ENCODE measurements at places on chromosomes 13 and 19.

- no peak for DNase-seq
Measured at GRCh38 chr19:19578252-19578651, 40.2 kb downstream of the CILP2 start.

GRCh38 chr19:47447470-47448359 is 24.0 kb downstream of the SLC8A2 start:
- DNase-seq, result no peak

GRCh38 chr19:15923702-15924101 is 10.6 kb downstream of the CYP4F11 start:
- DNase-seq, result no peak

GRCh38 chr13:58480061-58480460 is 848.5 kb downstream of the PCDH17 start:
- DNase-seq, result no peak

GRCh38 chr13:34411894-34412293 is 530.2 kb upstream of the NBEA start:
- no peak for DNase-seq

DNA sequence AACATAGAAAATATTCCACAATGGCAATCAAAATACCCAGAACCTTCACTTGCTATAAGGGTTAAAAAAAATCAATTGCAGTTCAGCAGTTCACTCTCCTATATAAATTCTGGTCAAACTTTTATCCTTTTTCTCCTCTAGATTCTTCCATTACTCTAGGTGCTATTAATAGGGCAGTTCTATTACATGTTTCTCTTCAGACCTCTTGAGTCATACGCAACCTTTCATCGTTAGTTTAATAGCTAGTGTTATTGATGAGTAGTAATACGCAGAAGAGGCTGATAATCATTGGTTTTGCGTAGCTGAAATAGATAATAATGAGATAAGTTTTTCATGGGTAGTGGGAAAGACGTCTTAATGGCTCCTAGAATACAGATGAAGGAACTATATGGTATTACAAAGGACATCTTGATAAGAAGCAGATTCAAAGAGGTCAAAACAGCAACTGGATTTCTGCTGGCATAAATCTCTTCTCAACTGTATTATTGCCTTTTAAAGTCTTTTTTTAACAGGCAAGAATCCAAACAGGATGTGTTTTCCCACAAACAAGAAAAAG is 118.3 kb upstream of the STARD13 start:
- DNase-seq, result no peak

- DNase-seq, result no peak
Measured at GRCh38 chr13:48962281-48962680, 13.4 kb upstream of the FNDC3A start.

- DNase-seq, result no peak
Measured at GRCh38 chr13:19772306-19772705, 10.4 kb downstream of the PSPC1 start.

- DNase-seq, result no peak
Measured at GRCh38 chr19:7456964-7457541, 31.8 kb downstream of the PEX11G start.

GRCh38 chr19:3054972-3055740 is 7.1 kb downstream of the TLE5 start:
- no peak for DNase-seq

DNA sequence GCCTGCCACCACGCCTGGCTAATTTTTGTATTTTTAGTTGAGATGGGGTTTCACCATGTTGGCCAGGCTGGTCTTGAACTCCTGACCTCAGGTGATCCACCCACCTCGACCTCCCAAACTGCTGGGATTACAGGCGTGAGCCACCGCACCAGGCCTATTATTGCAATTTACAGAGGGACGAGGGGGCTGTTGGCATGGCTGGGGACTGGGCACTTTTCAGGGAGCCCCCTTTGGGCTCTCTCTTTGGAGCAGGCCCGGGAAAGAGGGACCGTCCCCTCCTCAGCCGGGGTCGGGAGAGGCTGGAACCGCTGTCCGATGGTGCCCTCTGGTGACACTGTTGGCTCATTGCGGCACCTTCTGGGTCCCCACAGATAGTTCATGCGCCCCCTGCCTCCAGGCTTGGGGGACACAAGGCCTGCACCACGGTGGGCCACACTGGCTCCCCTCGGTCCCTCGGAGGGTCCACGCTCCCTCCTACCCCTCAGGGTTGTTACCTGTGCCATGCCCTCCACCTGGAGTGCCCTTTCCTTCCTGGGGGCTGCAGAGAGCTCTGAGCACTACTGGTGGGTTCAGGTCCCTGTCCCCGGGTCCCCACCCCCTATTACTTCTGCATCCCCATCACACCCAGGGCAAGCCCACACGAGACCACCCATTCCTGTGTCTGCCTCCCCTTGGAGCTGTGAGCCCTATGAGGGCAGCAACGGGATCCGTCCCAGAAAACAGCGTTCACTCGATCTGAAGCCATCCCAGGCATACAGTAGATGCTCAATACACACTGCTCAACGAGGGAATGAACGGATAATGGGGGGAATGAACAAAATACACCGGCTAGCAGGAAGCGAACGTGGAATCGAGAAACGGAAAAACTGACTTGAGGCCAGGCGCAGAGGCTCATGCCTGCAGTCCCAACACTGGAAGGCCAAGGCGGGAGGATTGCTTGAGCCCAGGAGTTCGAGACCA is 12.5 kb downstream of the FEM1A start:
- peak; percentile 66 for DNase-seq

DNA sequence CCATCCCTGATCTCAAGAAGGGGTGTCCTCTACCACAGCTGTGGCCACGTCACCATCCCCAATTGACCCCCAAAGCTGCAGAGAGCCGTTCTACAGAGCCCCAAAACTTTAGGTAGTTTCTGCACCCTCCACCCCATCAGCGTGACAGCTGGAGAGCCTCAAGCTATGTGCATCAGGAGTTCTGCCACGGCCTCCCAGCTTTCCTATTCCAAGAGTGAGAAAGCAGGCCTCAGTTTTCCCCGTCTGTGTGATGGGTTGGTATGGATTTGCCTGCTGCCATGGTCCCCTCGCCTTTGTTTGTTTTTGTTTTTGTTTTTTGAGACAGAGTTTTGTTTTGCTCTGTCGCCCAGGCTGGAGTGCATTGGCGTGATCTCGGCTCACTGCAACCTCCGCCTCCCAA is 1.5 kb downstream of the BCL3 start:
- DNase-seq, result no peak

GRCh38 chr19:12872255-12872654 is 9.0 kb downstream of the DNASE2 start:
- DNase-seq, result no peak

DNA sequence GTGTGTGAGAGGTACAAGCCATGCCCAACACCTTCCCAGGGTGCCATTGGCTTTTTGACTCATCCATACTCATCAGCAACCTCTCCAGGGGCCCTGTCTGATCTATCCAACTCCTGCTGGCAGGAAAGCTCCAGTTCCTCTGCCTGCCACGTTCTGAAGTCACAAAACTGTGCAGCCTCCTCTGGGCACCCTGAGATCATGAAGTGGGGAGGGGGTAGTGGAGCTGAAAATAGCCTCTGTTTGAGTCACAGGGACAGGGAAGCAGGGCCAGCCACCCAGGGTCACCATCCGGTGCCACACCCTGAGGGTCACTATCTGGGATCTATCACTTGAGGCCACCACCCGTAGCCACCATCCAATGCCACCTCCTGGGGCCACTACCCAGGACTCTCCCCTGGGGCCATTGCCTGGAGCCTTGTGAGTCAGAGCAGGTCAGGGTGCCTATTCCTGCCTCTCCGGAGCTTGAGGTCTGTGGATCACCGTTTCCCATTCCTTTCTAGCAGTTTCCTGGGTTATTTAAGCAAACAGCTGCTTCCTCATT is 172.1 kb downstream of the NUFIP1 start:
- no peak for DNase-seq

GRCh38 chr19:1417681-1418495 is 10.5 kb downstream of the DAZAP1 start:
- DNase-seq, result no peak

- no peak for DNase-seq
Measured at GRCh38 chr13:51559946-51560735, 24.1 kb upstream of the WDFY2 start.

- DNase-seq, result no peak
Measured at GRCh38 chr13:110618167-110618566, 2.8 kb downstream of the NAXD start.

GRCh38 chr13:41064493-41064892 is 3.2 kb downstream of the WBP4 start:
- no peak for DNase-seq

GRCh38 chr13:42369071-42369797 is 97.3 kb downstream of the AKAP11 start:
- DNase-seq, result no peak

GRCh38 chr19:56986386-56986785 is 133.4 kb upstream of the USP29 start:
- DNase-seq, result no peak

DNA sequence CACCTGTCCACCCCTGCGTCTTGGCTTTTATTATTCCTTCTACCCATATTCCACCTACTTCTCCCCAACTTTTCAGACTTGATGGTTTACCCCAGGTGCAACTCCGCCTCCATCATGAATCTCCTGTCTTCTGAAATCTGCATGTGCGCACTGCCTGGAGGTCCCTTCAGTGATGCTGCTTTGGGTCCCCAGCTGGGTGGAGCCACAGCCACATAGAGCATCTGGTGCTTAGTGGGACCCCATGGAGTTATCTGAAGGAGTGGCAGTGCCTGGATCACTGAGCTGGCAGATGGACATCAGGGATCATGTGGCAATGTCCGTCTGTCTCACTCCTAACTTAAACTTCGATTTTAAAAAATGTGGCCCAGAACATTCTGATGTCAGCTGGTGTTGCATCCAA is 13.5 kb downstream of the ZNF536 start:
- DNase-seq, result no peak

DNA sequence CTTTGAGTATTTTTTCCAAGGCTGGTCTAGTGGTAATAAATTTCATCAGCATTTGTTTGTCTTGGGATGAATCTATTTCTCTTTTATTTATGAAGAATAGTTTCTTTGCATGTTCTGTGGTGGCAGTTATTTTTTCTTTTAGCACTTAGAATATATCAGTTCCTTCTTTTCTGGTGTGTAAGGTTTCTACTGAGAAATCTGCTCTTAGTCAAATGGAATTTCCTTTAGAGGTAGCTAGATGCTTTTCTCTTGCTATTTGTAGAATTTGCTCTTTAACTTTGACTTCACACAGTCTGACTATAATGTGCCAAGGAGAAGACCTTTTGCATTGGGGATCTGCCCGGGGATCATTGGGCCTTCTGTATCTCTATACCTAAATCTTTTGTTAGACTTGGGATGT is 4.1 kb upstream of the SIGLEC6 start:
- no peak for DNase-seq

DNA sequence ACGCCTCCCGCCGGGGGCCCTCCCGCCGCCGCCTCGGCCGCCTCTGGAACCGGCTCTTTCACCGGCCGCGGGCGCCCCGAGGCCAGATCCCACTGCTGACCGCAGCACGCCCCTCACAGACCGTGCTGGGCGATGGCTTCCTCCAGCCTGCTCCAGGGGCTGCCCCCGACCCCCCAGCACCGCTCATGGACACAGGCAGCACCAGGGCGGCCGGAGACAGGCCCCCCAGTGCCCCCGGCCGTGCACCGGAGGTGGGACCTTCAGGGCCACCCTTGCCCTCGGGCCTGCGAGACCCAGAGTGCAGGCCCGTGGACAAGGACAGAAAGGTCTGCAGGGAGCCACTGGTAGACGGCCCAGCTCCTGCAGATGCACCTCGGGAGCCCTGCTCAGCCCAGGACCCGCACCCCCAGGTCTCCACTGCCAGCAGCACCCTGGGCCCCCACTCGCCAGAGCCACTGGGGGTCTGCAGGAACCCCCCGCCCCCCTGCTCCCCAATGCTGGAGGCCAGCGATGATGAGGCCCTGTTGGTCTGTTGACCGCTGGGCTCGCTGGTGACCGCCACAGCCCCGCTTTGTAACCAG is 13.0 kb downstream of the LRP3 start:
- DNase-seq, result no peak

DNA sequence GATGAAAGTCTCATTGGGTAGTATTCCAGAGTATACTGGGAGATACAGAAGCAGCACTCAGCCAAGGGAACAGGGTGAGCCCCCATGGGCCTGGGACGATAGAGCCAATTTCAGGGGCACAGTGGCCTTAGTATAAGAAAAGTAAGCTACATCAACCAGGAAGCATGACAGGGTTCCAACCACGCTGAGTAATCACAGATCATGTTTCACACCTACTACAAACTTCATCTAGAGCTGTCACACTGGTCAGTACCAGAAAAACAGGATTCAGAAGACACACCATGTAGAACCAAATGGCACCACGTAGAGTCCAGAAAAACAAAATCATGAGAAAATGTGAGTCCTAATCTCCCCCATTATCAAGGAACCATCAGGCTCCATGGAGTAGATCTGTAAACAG is 1292.4 kb upstream of the MIR17HG start:
- DNase-seq, result no peak

DNA sequence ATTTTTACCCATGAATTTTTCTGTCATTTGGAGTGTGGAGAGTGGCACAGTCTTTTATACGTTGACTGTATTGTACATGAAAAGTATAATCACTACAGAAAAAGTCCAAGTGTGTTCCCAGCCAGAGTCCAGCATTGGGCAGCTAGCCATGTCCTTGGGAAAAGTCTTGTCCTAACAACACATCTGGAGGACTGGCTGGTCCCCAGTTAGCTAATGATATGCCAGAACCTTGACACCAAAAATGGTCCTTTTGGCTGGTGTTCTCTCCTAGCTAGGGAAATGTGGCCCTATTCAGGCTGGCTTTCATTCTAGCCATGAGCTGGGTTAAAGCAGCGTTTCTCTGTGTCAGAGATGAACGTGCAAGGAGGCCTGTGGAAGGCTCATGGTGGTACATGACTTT is 98.9 kb downstream of the ESD start:
- no peak for DNase-seq

DNA sequence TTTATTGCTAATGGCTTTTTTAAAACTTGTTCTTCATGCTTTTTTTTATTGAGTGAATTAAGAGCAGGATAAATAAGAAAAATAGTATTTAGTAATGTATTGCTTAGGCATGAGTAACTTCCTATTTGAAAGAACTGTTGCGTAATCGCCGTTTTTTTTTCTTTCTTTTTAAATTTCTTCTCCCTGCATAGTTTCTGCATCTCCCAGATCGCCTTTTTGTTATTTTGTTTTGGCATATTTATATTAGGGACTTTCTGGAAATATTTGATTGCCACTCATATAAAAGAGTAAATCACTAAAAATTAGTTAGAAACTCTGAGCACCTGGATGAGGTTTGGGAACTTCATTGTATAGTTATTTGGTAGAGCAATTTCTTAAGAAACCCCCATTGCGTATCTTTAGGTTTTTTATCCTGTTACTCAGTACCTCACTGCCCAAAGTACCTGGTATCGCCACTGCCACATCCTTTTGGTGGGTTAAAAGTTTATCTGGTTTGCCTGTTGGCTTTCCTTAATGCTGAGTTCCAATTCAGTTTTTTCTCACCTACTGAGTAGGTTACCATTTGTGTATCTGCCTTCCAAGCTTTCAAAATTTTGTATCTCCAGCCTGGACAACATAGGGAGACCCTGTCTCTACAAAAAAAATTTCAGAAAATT is 36.2 kb upstream of the LPAR6 start:
- no peak for DNase-seq

- no peak for DNase-seq
Measured at GRCh38 chr13:30413842-30414241, 8.5 kb upstream of the UBE2L5 start.
